Right forelimb (tissue), 1 donor: ENCODE measurements at places on chromosomes 2 and 18.

DNA sequence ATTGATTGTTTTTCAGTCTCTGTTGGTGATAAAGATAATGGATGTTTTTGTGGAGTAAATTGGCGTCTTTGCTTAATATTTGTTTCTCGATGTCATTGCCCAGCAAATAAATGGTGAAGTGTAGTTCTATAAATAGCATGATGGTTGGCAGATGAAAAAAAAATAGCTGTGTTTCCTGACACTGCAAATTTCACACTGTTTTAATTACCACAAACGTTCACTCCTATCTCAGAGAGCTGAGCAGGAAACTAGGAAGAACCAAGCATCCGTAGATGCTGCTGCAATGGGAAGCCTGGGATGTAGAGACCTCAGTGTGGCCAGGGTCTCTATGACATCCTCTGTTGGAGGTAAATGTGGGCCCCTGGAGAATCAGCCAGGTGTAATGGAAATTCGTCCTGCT, 183.2 kb downstream of the CYRIA start:
- DNase-seq = no peak

GRCh38 chr2:96906729-96907114, 36.8 kb upstream of the SEMA4C start:
- DNase-seq = peak; percentile 85

- DNase-seq = no peak
Measured at GRCh38 chr18:13681701-13682100, 44.7 kb downstream of the FAM210A start.

DNA sequence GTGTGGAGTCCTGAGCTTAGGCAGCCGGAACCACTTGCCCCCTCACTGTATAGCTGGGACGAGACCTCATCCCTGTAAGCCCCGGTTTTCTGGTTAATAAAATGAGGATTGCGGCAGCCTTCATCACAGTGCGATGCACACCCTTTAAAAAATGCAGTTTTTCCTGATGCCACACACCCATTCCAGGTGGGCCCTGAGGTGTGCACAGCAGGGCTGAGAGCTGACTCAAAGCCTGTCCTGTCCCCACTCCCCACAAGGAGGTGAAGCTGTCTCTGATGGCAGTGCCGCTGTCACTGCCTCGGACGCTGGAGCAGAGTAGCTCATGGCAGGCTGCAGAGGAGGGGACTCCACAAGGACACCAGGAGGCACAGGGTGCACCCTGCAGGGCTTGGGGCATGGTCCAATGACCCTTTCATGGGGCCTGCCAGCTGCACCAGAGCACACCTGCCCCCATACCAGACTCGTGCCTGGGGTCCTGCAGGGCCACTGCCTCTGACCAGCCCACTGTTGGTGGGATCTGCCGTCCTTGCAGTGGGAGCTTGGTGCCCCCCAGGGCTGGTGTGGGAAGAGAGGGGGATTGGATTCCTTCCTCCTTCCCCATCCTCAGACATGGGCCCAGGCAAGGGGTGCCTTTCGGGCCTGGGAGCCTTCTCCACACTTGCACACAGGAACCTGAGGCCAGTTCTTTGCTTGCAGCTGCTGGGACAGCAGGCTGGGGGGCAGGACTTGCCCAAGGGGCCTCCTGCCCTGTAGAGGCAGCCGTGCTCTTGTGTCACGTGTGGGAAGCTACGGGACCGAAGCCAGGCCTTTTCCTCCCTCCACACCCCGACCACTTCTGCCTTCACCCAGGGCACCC, 22.8 kb downstream of the GPC1 start:
- peak; percentile 35 for DNase-seq

DNA sequence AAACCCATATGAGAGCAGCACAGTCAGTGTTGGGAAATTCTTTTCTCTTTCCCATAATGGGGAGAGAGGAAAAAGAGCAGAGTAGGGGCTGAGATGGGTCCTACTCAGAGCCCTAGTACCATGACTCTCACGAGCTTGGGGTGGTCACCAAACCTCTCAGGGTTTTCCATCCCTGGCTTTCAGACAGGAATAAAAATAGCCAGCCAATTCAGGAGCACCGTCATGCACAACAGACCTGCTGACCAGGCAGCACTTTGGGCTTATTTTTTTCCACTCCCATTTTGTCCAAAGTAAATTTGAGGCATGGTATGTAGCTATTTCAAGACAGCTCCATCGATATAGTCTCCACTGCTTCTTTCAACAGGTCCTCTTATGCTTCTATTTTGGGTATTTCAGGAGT, 86.4 kb downstream of the TGFA start:
- DNase-seq = peak; percentile 33

DNA sequence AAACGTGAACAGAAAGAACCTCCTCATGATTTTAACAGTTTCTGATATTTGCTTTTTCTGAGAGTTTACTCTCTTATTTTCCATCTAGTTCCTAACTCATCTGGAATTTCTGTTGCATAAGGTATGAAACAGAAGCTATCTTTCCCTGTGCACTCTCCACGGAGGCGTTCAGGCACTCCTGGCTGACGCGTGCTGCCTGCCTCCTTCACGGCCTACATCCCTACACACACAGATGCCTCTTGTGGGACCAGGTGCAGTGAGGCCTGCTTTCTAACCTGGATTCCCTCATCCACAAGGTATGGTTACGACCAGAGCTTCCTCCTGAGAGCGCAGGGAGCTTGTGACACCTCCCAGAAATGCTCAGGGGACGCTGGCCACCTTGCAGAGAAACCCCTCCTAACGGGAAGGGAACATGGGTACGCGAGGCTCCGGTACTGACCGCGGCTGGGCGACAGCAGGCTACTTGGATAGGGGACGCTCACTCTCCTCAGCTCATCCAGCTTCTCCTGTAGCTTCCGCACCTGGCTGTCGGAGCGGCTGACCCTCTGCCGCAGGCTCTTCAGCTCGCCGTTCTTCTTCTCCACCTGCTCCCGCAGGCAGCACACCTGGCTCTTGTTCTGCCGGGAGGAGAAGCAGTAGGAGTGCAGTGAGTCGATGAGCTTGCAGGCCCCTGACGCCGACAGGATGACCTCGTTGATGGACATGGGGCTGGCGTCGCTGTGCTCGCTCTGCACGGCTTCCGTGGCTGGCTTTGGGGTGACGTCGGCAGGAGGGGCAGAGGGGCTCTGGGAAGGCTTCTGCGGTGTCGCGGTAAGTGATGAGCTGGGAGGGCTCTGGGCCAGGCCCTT, 4.3 kb downstream of the THAP4 start:
- no peak for DNase-seq

- DNase-seq = no peak
Measured at GRCh38 chr18:31325051-31325450, 7.1 kb downstream of the DSG1 start.

DNA sequence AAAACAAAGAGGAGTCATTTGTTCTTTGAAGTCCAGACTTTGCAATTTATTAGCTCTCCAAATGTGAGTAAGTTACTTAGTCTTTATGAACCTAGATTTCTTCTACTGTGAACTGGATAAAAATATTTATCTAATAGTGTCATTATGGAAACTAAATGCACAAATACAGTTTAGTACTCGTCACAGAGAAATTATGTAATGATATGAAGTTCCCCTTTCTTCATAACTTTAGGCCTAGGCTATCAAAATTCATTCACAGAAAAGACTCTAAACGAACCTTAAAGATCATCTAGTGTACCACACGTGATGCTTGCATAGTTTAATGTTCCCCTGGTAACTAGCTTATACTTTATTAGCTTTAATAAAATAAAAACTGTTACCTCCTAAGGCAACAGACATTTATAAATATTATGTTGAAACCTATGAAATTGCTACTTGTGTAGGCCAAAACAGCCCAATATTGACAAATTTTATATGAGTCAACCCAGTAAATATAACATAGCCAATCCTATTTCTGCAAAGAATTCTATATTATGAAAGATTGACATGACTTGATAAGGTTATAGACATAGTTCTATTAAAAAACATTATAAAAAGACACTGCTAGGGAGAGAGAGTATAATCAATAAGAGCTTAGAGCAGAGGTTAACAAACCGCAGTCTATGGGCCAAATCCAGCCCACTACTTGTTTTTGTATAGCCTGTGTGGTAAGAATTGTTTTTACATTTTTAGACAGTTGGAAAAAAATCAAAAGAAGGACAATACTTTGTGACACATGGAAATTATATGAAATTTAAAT, 44.9 kb upstream of the ITPRID2 start:
- DNase-seq = no peak
